ENCODE measurements at places on chromosomes 16 and 17.

GRCh38 chr16:83238949-83239691, 568.7 kb upstream of the HSBP1 start:
- no peak for DNase-seq

GRCh38 chr16:87608400-87608985, 6.2 kb downstream of the JPH3 start:
- no peak for DNase-seq

- peak; percentile 23 for DNase-seq
These were observed at the start of gene FAAP100 for GRCh38 chr17:81552244-81553017. Gene FAAP100 (minus strand): TSS chr17:81552353. CDS start chr17:81552330, 23 bp downstream.

DNA sequence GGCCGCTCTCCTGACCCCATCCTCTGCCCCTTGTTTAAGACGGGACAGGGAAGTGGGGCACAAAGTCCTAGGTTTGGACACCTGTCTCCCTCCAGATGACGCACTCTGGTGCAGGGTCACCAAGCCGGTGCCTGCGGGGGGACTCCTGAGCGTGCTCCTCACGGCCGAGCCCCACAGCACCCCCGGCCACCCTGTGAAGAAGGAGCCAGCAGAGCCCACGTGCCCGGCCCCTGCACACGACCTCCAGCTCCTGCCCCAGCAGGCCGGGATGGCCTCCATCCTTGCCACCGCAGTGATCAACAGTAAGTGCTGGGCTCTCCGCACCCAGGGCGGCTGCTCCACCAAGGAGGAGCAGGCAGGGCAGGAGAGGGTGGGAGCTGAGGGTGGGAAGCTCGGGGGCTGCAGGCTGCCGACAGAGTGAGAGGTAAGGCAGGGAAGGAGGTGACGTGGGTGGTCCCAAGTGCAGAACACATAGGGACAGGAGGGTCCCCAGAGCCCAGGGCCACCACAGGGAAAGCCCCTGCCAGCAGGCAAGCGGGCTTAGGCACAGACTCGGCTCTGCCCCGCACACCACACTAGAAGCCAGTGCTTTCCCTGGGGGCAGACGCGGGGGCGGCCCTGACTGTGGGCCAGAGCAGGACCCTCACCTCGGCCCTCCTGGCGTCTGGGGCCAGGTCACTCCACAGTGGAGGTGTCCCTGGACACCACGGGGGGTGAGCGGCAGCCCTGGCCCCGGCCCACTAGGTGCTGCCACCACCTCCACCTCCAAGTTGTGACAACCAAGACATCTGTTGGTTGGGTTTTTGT, 42.1 kb upstream of the ZC3H18 start:
- DNase-seq = no peak

- no peak for DNase-seq
These were observed 2.9 kb downstream of the CDIP1 start for GRCh38 chr16:4535627-4536108.

DNA sequence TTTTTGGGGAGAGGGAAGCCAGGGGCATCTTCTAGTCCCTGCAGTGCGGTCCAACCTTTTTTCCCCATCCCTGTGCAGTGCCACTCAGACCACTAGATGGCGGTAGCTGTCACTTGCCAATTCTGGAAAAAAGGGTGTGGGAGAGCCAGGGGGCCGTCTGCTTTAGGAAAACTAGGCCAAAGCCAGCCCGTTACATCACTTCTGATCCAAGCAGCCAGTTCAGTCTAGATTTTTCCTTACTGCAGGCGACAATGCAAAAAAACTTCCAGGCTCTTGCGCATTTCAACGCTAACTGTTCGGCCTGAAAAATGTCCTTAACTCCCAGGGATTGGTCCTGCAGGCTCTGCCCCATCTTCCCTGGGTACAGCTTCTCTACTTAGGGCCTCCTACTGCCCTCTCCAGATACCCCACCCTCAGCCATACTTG, 69.2 kb upstream of the CES5A start:
- DNase-seq = peak; percentile 25

DNA sequence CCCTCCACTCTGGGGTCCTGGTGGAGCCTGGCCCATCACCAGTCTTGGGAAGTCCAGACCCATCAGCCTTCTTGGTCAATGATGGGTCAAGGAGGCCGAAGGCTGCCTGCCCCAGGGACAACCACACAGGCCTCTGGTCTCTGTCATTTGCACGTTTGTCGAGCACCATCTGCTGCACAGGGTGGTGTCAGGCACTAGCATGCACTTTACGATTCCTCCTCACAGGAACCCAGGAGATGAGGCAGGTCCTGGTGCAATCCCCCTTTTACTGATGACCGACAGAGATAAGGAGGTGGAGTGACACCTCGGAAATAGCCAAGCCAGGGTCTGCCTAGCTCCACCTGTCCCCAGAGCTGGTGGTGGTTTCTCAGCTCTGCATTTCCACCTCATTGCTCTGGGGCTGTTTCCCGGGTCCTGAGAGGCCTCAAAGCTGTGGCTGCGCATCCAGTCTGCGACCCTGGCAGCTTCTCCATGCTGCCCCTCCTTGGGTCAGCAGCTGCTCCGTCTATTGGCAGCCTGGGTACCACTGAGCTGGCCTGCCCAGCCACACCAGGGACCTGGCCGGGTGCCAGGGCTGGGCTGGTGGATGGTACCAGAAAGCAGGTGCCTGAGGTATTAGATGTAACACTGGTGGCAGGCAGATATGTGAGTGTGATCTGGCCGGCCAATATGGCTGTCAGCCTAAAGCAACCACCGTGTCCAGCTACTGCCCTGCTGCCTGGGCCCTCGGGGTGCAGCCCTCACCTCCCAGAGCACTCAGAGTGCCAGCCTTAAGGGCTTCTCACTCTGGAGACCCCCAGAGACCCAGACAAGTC, 10.0 kb downstream of the MMP15 start:
- DNase-seq = no peak

DNA sequence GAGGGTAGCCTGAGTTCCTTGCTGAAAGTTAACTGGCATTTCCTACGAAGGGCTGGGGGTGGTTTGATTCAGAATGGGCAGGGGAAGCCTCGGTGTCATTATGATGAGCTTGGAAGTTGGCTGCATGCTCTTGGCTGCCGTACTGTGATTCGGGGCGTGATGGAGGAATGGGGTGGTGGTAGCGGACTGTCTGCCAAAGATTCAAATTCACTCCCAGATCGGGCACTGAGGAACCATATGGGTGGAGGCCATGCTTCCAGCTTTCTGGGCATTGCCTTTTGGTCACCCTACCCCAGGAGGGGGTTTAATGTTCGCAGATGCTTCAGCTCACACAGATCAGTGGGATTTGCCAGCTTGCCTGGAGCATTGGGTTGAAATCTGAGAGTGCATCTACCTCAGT, 492.8 kb upstream of the EEF2KMT start:
- DNase-seq = no peak

- no peak for DNase-seq
These were observed 30.4 kb upstream of the ZFP90 start for GRCh38 chr16:68508641-68509240.

DNA sequence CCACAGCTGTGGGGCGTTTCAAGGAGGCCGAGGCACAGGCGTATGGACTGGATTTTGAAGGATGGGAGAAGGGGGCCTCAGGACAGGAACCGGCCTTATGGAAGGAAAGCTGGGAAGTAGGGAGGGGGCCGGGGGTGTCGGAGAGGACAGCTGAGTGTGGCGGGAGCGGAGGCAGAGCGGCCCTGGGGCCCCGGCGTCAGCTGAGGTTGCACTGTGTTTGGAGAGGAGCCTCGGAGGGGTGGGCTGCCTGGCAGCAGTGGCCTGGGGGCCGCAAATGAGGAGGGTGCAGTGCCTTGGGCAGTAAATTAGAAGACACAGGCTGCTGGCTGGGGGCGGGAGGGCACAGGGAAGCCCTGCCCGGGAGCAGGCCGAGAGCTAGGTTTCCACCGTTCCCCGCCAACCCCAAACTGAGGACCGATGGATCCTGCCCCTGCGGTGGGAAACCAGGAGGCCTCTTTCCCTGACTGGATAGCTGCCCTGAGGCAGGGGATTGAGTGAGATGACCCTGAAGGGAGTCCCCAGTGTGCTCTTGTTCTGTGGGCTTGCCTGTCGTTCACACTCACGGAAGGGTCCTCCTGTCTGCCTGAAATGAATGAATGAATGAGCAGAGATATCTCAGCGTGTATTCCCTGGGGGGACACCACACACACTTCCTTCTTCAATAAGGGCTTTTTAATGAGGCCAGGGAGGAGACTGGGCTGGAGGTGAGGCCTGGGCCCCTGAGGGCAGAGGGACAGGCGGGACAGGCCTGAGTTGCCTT, 18.4 kb downstream of the FOXJ1 start:
- no peak for DNase-seq

DNA sequence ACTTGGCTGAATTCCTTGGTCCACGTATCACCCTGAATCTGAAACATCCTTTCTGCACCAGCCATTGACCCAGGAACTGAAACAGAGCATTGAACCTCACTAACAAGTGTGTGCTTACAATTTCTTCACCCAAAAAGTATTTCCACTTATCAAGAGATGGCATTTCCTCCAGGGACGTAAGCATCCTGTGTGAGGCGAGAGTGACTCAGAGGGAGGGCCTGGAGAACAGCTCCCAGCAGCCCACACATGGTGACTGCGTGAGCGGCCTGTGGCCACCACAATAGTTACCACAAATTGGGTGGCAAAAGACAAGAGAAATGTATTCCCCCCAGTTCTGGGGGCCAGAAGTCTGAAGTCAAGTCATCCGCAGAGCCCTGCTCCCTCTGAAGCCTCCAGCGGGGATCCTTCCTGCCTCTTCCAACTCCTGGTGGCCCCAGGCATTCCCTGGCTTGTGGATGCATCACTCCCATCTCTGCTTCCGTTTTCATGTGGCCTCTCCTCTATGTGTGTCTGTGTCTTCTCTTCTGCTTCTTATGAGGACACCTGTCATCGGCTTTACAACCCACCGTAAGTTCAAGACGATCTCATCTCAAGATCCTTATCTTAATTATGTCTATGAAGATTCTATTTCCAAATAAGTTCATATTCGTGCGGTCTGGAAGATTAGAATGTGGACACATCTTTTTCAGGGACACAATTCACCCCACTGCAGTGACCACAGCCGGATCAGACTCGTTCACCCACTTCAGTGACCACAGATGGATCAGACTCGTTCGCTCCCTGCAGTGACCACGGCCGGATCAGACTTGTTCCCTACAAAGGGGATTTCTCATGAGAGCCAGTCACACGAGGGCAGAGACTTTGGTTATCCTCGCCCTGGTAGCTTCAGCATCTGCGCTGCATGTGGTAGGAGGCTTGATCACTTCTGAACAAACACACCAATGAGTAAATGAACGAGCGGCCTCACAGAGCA, 122.6 kb upstream of the FOXF1 start:
- DNase-seq = no peak

- no peak for DNase-seq
These were observed 132.7 kb downstream of the CCDC182 start for GRCh38 chr17:57612202-57613071.

DNA sequence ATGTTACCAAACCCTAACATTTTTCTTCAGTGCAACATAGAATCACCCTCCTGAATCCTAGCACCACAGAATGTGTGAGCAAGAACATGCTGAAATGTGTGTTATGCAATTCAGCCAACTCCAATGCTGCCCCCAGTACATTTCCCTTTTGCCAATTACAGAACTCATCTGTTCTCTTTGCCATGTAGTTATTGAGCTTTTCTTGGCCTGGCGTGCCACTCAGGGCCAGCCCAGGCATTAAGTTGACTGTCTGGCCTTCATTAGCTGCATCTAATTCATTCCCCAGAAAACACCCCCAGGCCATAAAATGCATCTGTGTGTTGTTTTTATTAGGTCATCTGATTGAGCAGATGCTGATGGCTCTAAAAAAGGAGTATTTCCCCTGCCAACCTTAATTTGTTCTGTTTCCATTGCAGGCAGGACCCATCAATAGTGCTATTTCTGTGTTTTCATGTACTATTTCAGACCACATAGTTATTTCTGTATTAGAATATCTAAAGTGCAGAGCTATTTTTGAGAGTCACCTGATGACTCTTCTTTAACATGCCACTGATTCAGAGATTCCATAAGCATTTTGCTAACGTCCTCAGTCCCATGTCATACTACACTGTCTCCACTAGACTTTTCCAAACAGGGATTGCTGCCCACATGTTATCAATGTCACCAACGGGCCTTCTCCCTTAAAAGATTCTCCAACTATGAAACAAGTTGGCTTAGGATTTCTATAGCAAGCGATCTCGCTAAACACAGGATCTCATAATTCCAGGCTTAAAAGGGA, 969.7 kb downstream of the CDH11 start:
- no peak for DNase-seq

- DNase-seq = no peak
These were observed at the start of gene CCL2 for GRCh38 chr17:34254651-34255380. Gene CCL2 (plus strand): TSS chr17:34255285. CDS start chr17:34255350, 65 bp downstream.

DNA sequence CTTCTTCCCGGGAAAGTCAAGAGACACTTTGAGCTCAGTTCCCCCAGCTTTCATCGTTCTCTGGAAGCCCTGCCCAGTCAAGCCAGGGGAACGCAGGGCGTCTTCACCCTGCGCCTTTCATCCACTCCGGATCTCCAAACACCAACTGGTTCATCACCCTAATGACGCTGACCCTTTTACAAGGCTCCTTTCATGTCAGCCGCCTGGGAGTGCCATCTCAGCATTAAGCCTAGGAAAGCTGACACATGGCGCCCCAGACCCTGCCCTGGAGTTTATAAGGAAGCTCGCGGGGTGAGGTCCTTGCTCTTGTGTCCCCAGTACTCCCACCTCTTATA, 594 bp upstream of the DNAJC7 start:
- no peak for DNase-seq

- no peak for DNase-seq
These were observed 1.4 kb downstream of the NSMCE1 start for GRCh38 chr16:27267037-27267677.

GRCh38 chr17:67594115-67594880, 123.4 kb upstream of the NOL11 start:
- DNase-seq = no peak

- no peak for DNase-seq
These were observed 27.9 kb upstream of the CPHXL start for GRCh38 chr16:75754141-75754540.

DNA sequence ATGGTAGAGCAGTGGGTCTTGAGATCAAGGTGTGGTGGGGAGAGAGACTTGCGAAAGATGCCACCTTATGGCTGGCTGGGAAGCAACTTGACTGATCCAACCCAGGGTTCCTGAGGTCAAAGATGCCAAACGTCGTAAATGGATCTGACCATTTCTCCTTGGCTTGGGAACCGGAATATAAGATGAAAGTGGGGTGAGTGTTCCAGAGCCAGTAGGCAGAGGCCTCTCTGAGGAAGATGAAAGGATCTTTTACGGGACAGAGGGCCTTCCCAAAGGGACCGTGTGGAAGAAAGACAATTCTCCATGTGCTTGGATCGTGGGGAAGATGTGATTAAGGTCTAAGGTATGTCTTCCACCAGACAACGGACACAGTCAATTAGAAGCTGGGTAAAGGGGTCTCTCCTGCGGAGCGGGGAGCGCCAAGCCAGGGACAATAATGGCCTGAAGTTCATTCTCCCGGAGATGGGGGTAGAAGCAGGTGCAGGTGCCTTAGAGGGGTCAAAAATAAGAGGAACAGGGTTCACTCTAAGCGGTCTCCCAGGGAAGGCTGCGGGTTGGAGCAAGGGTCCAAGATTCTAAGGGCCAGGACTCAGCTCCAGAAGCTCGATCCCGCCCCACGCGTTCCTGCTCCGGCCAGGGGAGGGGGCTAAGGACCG, 800 bp downstream of the FXR2 start:
- DNase-seq = no peak

GRCh38 chr17:45149669-45150664, 1.7 kb downstream of the HEXIM1 start:
- DNase-seq = no peak

All from activated CD8-positive, alpha-beta memory T cell treated with anti-CD3 and anti-CD28 coated beads for 1 hour (primary cell).